ENCODE measurements at places on chromosomes 4 and X. TPM values are rescaled to one million over a fixed set of nuclear protein-coding genes. Genes with fewer than 3 reads are reported as not detected.

The NFKB1 gene
- 31.0 TPM for total RNA-seq

The AGA gene
- total RNA-seq = 21.0 TPM

The DDIT4L gene
- total RNA-seq = 32.2 TPM

The GYPE gene
- total RNA-seq = 2.2 TPM

The MID1 gene
- 34.6 TPM for total RNA-seq

The IL21 gene
- not detected for total RNA-seq
